ENCODE measurements at places on chromosomes 2 and 18.
A peak's percentile ranks its signal among the peaks of the same experiment; 100 is the strongest.

DNA sequence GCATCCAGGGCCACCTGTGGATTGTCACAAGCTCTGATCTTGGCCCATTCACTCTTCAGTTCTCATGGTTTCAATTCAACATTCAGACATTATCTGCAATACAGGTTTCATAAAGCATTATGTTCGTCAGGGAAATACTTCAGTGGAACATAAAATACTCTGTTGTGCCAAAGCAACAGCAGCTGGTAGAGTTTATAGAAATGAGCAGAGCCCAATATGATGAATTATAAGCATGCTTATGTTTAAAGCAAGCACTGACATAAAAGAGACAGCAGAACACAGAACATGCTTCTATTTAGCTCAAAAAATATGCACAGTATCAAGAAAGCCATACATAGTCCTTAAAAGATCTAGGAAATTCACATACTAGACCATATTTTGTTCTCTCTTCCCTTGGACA is 71.3 kb downstream of the PDK1 start:
- DNase-seq = no peak

GRCh38 chr2:211371465-211371864 is 815.1 kb downstream of the CPS1 start:
- no peak for DNase-seq

GRCh38 chr2:209556354-209556961 is 132.6 kb downstream of the MAP2 start:
- DNase-seq = peak; percentile 22

- DNase-seq = peak; percentile 72
Observed at GRCh38 chr2:13522917-13523821, 806.4 kb downstream of the TRIB2 start.

DNA sequence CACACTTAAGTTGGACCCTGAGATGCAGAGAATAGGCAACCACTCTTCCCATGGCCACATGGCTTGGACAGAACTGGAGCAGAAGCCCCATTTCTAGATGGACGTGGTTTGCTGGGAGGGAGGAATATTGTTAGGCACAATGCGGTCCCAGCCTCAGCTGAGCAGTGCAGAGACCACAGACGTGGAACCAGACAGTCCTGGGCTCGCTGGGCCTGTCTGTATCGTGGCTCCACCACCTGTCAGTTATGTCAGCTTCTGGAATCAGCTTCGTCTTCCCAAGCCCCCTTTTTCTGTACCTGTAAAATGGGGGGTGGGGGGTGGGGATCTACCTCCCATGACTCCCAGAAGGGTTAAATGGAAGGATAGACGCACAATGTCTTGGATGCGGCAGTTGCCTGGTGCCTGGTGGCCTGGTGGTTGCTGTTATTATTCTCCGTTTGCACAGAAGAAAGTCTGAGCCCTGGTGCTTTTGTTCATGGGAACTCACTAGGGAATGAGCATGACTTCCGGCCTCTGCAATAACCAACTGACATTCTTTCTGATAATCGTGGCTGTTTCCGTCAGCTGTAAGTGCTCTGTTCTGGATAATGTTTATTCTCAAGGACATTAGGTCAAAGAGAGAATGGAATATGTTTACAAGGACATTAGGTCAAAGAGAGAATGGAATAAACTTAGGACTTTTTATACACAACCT is 31.4 kb downstream of the COLEC11 start:
- DNase-seq = no peak

GRCh38 chr2:71306762-71307161 is 24.8 kb upstream of the ZNF638 start:
- DNase-seq = no peak

- DNase-seq = no peak
Observed at GRCh38 chr2:22929998-22930397, 455.0 kb upstream of the KLHL29 start.

DNA sequence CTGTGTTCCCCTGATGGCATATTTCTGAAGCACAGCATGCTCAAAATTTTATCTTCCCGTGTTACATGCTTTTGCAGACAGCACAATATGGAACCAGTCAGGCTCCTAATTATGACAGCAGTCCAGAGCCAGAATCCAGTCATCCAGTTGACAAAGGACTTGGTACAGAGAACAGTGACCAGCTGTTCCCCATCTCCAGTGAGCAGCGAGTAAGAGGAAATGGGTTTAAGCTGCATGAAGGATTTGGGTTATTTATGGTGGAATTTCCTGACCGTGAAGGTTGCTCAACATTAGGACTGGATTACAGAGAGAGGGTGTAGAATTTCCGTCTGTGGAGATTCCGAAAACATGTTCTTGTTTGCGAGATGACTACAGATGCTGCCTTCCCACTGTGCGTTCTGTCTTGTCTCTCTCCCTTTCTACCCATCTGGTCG is 24.4 kb downstream of the SGPP2 start:
- DNase-seq = no peak

All from Calu3 (cell line).